EL (cell line): ENCODE measurements at places on chromosomes 7 and 10.

DNA sequence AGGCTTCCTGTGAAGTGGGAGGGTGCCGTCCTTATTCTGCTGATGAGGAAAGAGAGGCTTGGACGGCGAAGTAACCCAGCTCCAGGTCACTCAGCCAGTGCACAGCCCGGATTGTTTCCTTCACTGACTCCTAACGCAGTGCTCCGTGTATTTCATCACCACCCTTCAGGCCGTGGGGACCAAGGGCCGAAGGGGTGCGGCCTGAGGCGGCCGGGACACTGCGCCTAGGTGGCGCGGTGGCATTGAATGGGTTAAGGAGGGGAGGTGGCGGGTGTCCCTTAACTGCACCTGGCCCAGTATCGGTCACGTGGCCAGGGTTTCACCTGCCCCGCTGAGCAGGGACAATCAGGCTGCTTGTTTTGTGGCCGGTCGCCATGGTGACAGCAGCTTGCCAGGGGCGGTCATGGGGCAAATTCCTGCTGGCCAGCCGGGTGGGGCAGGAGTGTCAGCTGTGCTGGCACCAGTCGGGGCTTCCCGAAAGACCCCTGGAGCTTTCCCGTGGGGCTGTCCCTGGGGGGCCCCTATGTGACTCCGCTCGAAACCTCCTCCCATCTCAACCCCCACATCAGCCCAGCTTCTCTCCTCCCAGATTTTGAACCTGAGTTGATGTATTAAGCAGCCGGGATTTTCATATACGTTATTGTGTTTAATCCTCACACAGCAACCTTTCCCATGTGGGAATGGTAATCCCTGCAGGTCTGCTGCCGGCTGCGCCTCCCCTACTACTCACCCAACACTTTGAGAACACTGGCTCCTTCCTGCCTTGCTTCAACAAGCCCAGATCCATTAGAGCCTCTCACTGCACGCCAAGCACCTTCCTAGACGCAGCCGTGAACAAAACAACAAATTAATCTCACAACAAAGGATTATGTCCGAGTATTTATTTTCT lies 4.4 kb upstream of the ABHD11 start:
- no peak for DNase-seq

DNA sequence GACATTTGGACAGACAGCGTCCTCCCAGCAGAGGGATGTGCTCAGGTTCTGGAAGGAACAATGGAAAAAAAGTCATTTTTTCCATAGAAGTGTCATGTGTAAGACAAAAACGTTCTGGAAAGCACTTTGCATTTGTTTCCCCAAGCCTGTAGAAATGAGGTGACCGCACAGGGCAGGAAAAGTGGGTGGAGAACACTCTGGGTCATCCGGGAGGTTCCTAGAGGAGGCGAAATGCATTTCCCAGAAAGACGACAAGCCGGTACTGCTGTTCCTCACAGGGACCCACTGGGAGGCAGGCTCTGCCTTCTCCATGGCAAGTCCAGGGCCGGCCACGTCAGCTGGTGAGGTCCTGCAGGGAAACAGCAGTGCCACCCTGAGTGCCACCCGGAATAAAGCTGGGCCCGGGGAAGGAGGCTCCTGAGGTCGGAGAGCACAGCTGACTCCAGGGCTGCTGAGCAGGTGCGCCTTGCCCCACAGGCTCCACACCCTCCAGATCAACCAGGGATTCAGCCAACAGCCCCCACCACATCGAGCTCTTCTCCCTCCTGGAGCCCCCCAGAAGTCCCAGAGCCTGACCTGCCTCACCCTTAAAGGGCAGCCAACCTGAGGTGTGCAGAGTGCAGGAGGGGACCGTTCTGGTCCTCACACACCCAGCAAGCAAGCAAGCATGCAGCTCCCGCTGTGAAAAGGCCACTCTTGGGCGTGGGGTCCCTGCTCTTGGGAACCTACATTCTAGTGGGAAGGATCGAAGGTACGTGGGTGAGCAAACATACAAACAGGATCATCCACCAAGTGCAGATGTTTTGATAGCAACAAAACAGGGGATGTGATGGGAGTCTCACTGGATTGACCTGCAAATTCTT lies 28.8 kb upstream of the INPP5A start:
- DNase-seq, result no peak

- no peak for DNase-seq
Observed at GRCh38 chr10:132793871-132794849, 8.2 kb upstream of the NKX6-2 start.

DNA sequence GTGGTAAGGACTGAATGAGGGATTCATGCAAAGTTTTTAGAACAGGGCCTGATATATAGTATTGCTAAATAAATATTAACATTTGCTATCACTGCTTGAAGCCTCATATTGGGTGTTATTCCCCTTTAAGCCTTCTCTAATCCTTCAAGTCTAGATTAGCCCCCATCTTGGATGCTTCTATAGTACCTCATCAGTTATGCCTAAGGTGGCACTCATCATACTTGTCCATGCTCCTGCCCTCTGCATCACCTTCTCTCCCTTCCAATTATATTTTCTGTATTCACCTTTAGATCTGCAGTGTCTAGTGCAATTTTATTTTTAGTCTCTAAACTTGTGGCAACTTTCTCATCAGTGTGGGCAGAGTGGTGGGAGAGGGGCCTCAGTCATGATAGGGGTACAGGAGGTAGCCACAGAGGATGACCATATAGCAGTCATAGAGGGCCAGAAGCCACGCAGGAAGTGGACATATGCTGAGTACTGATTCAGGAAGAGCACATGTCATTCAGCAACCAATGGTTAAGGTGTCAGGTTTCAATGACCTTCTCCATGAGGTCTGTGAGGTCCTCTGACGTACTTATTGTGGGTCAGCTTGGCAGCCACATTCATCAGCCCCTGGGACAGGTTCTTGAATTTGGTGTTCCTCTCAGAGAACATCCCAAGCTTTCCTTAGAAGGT lies 2.5 kb downstream of the ENTPD1 start:
- DNase-seq, result no peak

DNA sequence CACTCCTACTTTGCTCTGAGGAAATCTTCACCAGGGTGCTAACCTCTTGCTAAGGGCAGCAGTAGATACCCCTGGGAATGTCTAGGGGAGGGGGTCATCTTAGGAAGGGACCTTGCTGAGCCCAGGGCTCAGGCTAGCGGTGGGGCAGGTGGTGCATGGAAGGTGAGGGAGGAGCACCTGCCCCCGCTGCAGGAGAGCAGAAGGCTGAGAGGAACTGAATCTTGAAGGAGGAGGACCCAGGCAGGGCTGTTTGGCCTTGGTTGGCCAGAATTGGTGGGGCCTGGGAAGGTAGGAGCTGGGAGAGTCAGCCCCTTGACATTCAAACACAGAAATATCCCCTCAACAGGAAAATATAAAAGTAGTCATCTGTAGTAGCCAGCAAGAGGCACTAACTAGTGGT lies 7.0 kb downstream of the CALHM3 start:
- DNase-seq, result no peak

DNA sequence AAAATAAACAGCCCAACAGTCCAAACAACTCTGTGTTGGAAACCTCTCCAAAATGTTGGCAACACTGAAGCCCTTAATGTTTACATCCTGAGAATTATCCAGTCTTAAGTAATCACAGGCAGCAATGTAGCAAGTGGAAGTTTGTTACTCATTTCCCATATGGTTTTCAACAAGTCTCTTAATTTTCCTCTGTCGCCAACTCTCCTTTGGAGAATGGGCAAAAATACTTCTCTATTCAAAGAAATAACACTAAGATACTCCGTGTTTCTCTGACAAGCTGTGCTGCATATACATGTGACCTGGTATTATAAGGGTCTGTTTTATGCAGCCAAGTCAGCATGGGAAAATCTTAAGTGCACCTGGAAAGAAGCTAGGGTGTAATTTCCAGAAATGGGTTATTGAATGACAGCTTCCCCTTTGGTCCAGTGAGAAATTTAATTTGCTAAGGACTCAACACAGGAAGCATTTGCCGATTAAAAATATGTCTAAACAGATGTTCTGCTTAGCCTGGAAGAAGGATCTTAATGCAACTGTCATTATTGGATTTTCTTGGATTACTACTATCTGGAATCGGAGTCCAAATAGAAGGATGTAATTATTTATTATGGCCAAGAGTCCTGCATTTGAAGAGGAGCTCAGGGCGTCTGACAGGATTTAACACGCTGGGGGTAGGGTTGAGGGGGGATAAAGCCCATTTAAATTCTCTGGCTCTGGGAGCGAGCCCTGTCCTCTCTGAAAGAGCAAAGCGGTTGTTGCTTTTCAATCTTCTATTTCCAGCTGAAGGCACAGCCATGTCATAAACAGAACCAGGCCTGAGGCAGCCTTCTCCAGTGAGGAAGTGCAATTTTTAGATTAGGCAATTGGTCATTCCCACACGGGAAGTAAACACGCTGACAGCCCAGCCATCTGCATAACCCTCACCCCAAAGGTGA lies 73.1 kb downstream of the TLL2 start:
- no peak for DNase-seq
